MCF 10A (cell line): ENCODE measurements at places on chromosomes 13 and 19. TPM values are rescaled to one million over a fixed set of nuclear protein-coding genes. Genes with fewer than 3 reads are reported as not detected.
A peak's percentile ranks its signal among the peaks of the same experiment; 100 is the strongest.

Gene CADM4
- total RNA-seq, result 3.2 and 3.8 TPM in 2 replicates

Gene TNFAIP8L1
- 2.7 and 3.6 TPM in 2 replicates for total RNA-seq

Gene ZNF69
- not detected in 2 replicates for total RNA-seq

Gene KLK12
- not detected in 2 replicates for total RNA-seq

Gene CDADC1
- 8.0 and 9.4 TPM in 2 replicates for total RNA-seq

Gene CBY2
- total RNA-seq, result not detected in 2 replicates

Gene ZNF112
- total RNA-seq, result 5.4 and 5.7 TPM in 2 replicates

Gene SRRM5
- 0.28 and 0.88 TPM in 2 replicates for total RNA-seq

Gene ZNF256
- 0.54 and 0.69 TPM in 2 replicates for total RNA-seq

Gene F2RL3
- total RNA-seq, result not detected in 2 replicates

DNA sequence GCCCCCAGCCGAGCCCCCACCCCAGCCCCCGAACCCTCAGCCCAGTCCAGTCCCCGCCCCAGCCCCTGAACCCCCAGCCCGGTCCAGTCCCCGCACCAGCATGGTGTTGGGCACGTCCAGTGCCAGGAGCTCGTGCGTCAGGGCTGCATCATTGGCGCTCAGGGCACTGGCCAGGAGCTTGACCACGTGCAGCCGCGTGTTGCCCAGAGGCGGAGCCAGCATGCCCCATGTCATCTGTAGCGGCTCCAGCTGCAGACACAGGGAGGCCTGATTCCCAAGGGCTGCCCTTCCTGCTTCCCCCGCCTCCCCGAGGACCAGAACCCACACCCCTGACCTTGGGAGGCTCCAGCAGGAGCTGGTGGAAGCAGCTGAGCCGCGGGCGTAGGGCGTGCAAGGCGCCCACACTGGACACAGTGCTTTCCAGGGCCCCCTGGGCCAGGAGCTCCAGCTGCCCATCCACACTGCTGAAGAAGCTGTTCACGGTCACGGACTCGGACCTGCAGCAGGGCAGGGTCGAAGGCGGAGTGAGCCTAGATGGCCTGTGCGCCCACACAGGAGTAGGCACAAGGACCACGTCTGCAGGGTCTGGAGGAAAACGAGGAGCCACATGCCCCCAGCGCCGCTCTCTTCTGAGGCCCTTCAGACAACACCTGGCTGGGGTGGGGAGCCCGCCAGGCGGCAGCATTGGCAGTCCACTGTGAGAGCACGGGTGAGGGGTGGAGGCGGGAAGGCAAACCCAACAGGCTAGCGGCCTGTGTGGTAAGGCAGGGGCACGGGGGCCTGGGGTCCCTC, 12.8 kb upstream of the TMEM86B start:
- H3K36me3 ChIP-seq, result peaks cover 57% of the 10 kb centered on the region
- no peak for DNase-seq
- H3K4me1 ChIP-seq, result no peaks in the 10 kb centered on the region
- H3K27ac ChIP-seq, result no peak overlapping the region

GRCh38 chr13:50236898-50237318, 221.7 kb downstream of the KCNRG start:
- no peak overlapping the region for H3K27ac ChIP-seq
- no peaks in the 10 kb centered on the region for H3K36me3 ChIP-seq
- H3K27me3 ChIP-seq, result no peaks in the 10 kb centered on the region
- H3K4me3 ChIP-seq, result no peak overlapping the region

- no peaks in the 10 kb centered on the region for H3K36me3 ChIP-seq
- no peak overlapping the region for H3K4me3 ChIP-seq
- H3K4me1 ChIP-seq, result no peaks in the 10 kb centered on the region
- no peaks in the 10 kb centered on the region for H3K27me3 ChIP-seq
- no peak overlapping the region for H3K27ac ChIP-seq
Observed at GRCh38 chr13:51261610-51262249, 39.5 kb downstream of the FAM124A start.

DNA sequence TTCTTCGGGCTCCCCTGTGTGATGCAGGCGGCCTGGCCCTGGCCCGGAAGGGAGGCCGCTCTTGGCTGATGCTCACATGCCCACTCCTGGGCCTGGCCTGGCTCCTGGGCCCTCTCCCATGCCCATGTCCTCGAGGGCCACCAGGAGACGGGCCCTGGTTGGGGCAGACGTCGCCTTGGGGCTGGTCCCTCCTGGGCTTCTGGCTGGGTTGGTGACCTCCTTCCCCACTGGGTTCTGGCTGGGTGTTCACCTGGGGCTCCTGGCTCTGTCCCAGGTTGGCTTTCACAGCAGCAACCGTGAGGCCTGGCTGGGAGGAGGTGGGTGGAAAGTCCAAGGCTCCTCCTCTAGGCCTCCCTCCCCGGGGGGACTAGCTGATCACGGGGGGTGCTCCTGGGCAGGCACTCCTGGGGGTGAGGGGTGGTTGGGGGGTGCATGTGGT, 15.5 kb upstream of the SLC7A10 start:
- peaks cover 9% of the 10 kb centered on the region for H3K27me3 ChIP-seq
- H3K36me3 ChIP-seq, result no peaks in the 10 kb centered on the region
- DNase-seq, result peak; percentile 14
- H3K4me1 ChIP-seq, result no peaks in the 10 kb centered on the region
- H3K27ac ChIP-seq, result no peak overlapping the region

GRCh38 chr13:54750521-54750920, 1721.9 kb downstream of the OLFM4 start:
- no peaks in the 10 kb centered on the region for H3K36me3 ChIP-seq
- H3K4me1 ChIP-seq, result no peaks in the 10 kb centered on the region
- no peak overlapping the region for H3K4me3 ChIP-seq
- no peak for DNase-seq
- H3K27ac ChIP-seq, result no peak overlapping the region

DNA sequence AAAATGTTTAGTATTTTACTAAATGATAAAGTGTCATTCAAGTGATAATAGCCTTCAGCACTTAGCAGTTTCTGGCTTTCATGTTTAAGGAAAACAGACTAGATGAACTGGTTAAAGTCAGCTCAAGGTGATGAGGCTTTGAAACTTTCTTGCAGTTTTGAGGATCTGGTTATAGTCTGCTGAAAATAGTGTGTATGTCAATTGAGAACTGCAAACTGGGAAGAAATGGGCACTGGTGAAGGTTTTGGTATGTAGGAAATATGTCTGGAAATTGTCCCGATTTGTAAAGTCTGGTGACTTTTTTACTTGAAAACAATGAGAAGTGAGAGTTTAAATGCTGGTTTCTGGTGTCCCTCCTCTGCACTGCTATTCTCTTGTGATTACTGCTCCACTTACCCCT, 36.8 kb upstream of the SOX21 start:
- H3K36me3 ChIP-seq, result no peaks in the 10 kb centered on the region
- H3K4me1 ChIP-seq, result no peaks in the 10 kb centered on the region
- peaks cover 27% of the 10 kb centered on the region for H3K27me3 ChIP-seq

- H3K27ac ChIP-seq, result no peak overlapping the region
- no peak for DNase-seq
- H3K36me3 ChIP-seq, result no peaks in the 10 kb centered on the region
- no peak overlapping the region for H3K4me3 ChIP-seq
Observed at GRCh38 chr13:70502944-70503343, 394.7 kb upstream of the KLHL1 start.

DNA sequence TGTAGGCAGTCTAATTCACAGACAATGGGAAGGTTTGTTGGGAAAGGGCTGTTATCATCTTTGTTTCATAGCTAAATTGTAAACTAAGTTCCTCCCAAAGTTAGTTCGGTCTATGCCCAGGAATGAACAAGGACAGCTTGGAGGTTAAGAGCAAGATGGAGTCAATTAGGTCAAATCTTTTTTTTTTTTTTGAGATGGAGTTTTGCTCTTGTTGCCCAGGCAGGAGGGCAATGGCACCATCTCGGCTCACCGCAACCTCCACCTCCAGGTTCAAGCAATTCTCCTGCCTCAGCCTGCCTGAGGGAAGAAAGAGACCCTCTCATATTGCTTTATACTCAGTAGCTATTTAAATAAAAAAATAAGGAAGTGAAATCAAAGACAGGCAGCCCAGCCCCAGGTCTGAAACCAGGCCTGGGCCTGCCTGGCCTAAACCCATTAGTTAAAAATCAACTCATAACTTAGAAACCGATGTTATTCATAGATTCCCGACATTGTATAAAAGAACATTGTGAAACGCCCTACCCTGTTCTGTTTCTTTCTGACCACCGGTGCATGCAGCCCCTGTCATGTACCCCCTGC, 297.4 kb upstream of the SGCG start:
- no peaks in the 10 kb centered on the region for H3K4me1 ChIP-seq
- DNase-seq, result no peak
- no peaks in the 10 kb centered on the region for H3K27me3 ChIP-seq
- H3K27ac ChIP-seq, result no peak overlapping the region
- H3K36me3 ChIP-seq, result no peaks in the 10 kb centered on the region

GRCh38 chr19:34481861-34482379, 362 bp downstream of the WTIP start:
- H3K27ac ChIP-seq, result no peak overlapping the region
- peak overlapping the region; percentile 76 for H3K4me3 ChIP-seq
- peaks cover 13% of the 10 kb centered on the region for H3K36me3 ChIP-seq
- no peaks in the 10 kb centered on the region for H3K27me3 ChIP-seq
- DNase-seq, result peak; percentile 30

DNA sequence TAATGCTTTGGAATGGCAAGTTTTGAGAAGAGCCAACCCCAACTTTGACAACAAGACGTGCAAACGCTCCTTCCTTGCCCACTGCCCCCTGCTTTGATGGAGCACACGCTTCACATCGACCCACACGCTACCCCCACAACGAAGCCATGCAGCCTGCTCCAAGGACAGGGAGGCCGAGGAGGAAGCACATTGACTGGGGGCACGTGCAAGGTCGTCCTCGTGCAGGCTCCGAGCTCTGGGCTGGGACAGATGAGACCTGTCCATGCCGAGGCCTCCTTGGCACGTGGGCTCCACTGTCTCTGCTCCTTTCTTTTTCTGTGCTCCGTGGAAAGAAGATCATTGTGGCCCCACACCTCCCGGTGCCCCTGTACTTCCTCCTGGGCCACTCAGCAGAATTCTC, 309.0 kb downstream of the TEX29 start:
- H3K4me3 ChIP-seq, result no peak overlapping the region
- no peak for DNase-seq
- peaks cover 6% of the 10 kb centered on the region for H3K36me3 ChIP-seq
- H3K4me1 ChIP-seq, result no peaks in the 10 kb centered on the region
- H3K27me3 ChIP-seq, result no peaks in the 10 kb centered on the region
- H3K27ac ChIP-seq, result no peak overlapping the region

GRCh38 chr19:5456130-5456840, 1.1 kb downstream of the ZNRF4 start:
- DNase-seq, result no peak
- no peaks in the 10 kb centered on the region for H3K36me3 ChIP-seq
- H3K4me3 ChIP-seq, result no peak overlapping the region
- H3K4me1 ChIP-seq, result no peaks in the 10 kb centered on the region

DNA sequence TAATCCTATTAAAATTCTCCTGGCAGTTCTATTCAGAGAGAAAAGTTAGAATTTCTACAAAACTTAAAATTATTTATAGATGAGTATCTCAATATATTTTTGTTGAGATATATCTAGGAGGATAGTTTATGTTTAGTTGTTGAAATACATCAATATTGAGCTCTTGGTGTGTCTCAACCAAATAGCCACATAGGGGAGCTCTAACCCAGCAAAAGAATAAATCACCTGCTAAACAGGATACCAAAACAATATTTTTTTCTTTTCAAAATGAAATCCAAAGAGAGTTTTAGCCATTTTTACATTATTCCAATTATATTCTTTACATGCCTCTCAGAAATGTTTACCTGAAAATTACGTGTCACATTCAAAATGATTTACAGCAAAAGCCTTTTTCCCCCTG, 954.7 kb downstream of the SLITRK6 start:
- no peaks in the 10 kb centered on the region for H3K36me3 ChIP-seq
- no peak overlapping the region for H3K27ac ChIP-seq
- no peaks in the 10 kb centered on the region for H3K4me1 ChIP-seq
- no peak overlapping the region for H3K4me3 ChIP-seq

DNA sequence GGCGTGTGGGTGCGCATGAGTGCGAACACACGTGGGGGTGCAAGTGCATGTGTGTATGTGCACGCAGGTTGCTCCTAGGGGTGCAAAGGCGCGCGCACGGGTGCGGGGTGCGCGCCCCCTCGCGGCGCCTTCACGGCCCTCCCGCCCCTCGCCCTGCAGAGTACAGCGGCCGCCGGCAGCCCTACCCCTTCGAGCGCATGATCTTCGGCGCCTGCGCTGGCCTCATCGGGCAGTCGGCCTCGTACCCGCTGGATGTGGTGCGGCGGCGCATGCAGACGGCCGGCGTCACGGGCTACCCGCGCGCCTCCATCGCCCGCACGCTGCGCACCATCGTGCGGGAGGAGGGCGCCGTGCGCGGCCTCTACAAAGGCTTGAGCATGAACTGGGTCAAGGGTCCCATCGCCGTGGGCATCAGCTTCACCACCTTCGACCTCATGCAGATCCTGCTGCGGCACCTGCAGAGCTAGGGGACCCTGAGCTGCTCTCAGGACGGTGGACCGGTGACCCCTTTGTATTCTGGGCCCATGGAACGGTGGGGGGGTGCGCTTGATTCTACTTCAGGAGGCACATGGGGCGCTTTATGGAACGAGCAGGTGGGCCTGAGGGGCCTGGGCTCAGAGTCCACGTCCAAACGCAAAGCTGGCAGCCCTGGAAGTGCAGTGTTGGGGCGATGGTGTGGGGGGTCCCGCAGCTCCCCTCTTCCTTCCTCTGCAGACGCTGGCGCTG, 27.7 kb downstream of the TMEM161A start:
- H3K27ac ChIP-seq, result no peak overlapping the region
- no peak overlapping the region for H3K4me3 ChIP-seq
- no peak for DNase-seq
- no peaks in the 10 kb centered on the region for H3K4me1 ChIP-seq
- peaks cover 6% of the 10 kb centered on the region for H3K36me3 ChIP-seq

DNA sequence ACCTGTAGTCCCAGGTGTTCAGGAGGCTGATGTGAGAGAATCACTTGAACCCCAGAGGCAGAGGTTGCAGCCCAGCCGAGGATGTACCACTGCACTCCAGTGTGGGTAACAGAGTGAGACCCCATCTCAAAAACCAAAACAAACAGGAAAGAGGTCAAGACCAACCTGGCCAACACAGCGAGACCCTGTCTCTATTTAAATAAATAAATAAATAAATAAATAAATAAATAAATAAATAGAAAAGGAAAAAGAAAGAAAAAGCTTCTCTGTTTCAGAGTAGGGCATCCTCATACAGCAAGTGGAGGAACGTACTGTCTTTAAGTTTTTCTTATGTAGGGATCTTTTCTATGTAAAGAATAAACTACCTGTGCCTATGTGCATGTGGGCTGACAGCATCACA, 2.3 kb downstream of the ZNF700 start:
- peaks cover 16% of the 10 kb centered on the region for H3K4me1 ChIP-seq
- peaks cover 4% of the 10 kb centered on the region for H3K36me3 ChIP-seq
- H3K27ac ChIP-seq, result no peak overlapping the region
- H3K27me3 ChIP-seq, result no peaks in the 10 kb centered on the region
- no peak for DNase-seq
- no peak overlapping the region for H3K4me3 ChIP-seq

- no peaks in the 10 kb centered on the region for H3K4me1 ChIP-seq
- peaks cover 19% of the 10 kb centered on the region for H3K36me3 ChIP-seq
- H3K4me3 ChIP-seq, result no peak overlapping the region
- no peak overlapping the region for H3K27ac ChIP-seq
- no peak for DNase-seq
Observed at GRCh38 chr19:16376241-16376640, 51.6 kb downstream of the KLF2 start.

DNA sequence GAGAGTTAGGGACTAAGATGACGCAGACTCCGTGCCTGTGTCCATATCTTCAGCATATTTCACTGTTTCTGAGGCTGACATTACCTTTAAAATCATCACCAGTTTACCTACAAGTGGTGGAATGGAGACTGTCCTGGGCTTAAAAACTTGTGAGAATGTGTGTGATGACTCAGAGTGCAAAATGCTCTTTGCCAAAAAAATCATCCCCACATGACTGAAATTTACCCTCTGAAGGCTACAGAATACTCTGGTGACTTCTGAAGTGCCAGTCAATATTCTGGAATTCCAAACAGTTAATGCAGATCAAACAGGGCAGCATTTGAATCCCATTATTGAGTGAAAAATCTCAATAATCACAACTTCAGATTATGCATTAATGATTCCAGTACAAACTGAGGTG, 901.4 kb downstream of the EFNB2 start:
- H3K27ac ChIP-seq, result no peak overlapping the region
- no peak overlapping the region for H3K4me3 ChIP-seq
- DNase-seq, result peak; percentile 20
